Activated CD4-positive, CD25-positive, alpha-beta regulatory T cell treated with anti-CD3 and anti-CD28 coated beads, Interleukin-2, amount 50 U/mL, for 72 hours (primary cell): ENCODE measurements at places on chromosomes 6 and 20.
A peak's percentile ranks its signal among the peaks of the same experiment; 100 is the strongest.

DNA sequence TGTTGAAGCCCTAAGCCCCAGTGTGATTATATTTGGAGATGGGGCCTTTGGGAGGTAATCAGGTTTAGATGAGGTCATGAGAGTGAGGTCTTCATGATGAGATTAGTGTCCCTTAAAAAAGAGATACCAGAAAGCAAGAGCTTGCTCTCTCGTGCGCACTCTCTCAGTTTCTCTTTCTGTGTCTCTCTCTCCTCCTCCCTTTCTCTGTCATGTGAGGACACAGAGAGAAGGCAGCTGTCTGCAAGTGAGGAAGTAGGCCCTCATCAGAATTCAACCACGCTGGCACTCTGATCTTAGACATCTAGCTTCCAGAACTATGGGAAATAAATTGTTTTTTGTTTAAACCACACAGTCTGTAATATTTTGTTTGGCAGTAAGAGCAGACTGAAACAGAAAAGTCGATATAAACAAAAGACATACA, 180.5 kb downstream of the IBTK start:
- DNase-seq, result no peak

- DNase-seq, result no peak
Measured at GRCh38 chr6:29892696-29893095, 49.6 kb upstream of the HLA-A start.

- DNase-seq, result no peak
Measured at GRCh38 chr6:10518557-10519407, 2.4 kb upstream of the GCNT2 start.

- DNase-seq, result no peak
Measured at GRCh38 chr20:13131688-13132087, 89.4 kb upstream of the ISM1 start.

- DNase-seq, result no peak
Measured at GRCh38 chr20:45153752-45154151, 20.9 kb upstream of the PI3 start.

DNA sequence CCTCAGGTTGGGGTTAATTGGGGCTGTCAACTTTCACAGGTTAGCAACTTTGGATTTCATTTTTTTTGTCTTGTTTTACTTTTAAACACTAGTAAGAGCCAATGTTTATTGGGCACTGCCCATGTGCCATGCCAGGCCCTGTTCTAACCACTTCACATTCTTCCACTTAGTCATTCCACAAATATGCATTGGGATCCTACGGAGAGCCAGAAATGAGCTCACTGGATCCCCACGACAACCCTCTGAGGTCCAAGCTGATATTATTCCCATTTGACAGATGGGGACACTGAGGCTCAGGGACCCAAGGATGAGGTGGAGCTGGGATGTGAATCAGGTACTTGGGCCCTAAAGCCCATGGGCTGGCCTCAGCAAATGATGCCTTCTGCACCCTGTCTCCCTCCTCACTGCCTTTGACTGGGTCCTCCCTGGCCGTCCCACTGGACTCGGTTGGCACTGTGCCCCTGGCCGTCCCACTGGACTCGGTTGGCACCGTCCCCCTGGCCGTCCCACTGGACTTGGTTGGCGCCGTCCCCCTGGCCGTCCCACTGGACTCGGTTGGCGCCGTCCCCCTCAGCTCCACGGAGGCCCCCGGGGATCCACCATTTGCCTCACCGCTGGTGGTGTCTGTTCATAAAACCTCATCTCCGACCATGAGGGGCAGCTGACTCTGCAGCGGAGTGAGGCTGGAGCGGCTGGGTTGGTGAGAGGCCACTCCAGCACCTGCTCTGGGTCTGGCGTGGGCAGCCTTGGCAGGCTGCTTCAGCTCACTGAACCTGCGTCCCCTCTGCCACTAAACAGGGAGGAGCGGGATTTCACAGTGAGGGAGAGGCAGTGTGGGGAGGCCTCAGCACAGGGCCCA, 4.8 kb upstream of the PMEPA1 start:
- DNase-seq, result no peak

DNA sequence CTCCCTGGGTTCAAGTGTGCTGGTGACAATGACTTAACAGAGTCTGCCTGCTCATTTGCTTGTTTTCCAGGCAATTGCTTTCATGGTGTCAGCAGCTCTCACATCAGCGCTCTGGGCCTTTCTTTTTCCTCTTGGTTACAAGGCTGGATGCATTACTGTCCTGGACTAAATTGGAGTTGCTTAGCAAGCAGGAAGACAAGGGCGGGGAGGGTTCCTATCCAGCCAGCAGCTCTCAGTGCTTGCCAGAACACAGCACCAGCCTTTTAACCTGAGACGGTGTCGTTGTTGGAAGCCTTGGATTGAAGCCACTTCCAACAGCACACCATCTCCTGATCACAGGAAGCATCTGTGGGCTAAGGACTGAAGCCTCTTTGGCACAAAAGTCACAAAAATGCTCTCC, 606.9 kb downstream of the CDH26 start:
- DNase-seq, result no peak

GRCh38 chr6:43668151-43669028, 19.2 kb downstream of the MRPS18A start:
- peak; percentile 45 for DNase-seq

GRCh38 chr20:62411479-62412193, 4.6 kb upstream of the CABLES2 start:
- no peak for DNase-seq

- DNase-seq, result no peak
Measured at GRCh38 chr6:21273451-21273850, 320.1 kb upstream of the SOX4 start.

DNA sequence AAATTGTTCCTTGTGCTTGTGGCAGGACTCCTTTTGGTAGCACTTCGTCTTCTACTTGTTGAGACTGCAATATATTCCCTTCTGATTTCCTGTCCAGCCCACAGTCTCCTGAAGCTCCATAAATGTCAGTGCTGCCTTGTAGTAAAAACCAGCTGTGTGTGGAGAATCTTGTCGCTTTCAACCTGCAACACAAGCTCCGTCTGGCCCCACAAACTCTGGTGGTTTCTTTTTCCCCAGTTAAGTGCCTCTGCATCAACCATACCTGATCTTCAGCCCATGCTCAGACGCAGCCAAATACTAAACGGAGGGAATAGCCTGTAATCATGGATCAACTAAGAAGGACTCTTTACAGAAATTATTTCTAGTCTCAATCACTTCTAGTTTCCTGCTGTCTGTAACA, 1133.3 kb upstream of the ADGRB3 start:
- no peak for DNase-seq

DNA sequence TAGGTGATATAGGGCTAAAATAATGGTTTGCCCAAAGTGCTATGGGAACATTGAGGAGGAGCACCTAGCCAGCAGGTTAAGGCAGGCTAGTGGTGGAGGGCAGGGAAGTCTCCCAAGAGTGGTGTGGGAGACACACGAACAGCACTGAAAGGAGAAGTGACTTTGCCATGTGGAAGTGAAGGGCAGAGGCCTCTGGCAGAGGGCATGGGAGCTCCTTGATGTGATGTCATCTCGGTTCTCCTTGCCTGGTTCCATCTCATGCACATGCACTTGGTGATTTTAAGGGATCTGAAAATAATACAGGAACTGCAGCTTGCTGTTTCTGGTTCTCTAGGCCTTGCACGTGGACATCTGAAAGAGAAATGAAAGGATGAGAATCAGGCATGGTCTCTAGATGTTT, 4.7 kb upstream of the MAP3K4 start:
- DNase-seq, result no peak

GRCh38 chr6:51678905-51679620, 408.4 kb downstream of the PKHD1 start:
- no peak for DNase-seq

DNA sequence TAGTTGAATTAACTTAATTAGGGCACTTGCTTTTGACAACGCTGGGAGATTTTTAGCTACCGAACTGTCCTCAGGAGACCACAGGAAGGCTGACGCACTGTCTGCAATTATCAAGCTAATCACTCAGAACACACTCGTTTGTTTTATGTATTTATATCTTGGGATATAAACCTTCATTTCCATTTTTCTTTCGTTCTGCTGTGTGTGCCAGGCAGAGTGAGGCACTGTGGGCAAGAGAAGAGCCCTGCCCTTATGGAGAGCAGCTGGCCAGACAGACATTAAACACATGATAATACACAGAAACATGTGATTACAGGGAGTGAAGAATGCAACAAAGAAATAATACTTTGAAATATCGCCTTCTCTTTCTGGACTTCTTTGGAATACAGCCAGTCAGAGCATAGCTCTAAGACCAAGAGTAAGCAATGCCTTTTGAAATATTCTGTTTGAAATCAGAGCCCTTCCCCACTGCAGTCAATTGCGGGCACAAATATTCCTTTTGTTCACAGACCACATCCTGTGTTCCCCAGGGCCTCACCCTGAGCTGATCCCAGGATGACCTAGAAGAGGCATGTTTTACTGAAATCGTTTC, 96.8 kb downstream of the ANKRD60 start:
- DNase-seq, result no peak

DNA sequence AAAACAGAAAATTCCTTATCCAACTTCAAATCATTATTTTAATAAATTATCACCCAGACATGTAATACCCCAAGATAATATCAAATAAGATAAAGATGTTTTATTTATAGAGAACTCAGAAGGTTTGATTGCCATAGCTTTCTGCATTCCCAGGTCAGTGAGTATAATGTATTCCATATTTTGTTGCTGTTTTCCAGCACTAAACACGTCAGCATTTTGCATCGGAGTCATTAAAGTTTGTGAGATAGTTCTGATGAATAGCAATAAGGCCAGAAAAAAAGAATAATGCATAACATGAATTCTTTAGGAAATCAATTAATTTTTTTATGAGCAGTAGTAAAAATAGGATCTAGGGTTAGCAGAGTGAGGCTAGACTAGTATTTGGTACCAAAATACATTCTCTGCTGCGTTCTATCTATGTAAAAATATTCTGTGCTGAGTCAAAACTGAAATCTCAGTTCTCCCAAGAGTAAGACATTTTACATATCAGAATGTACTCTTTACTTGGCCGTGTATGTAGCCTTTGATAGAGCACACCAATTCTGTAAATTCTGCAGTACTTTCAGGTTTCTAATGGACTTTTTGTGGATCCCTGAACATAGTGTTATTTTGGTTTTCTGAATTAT, 269.9 kb upstream of the AGPAT4 start:
- DNase-seq, result no peak

GRCh38 chr6:28081486-28081751, 1.1 kb downstream of the ZNF165 start:
- no peak for DNase-seq

DNA sequence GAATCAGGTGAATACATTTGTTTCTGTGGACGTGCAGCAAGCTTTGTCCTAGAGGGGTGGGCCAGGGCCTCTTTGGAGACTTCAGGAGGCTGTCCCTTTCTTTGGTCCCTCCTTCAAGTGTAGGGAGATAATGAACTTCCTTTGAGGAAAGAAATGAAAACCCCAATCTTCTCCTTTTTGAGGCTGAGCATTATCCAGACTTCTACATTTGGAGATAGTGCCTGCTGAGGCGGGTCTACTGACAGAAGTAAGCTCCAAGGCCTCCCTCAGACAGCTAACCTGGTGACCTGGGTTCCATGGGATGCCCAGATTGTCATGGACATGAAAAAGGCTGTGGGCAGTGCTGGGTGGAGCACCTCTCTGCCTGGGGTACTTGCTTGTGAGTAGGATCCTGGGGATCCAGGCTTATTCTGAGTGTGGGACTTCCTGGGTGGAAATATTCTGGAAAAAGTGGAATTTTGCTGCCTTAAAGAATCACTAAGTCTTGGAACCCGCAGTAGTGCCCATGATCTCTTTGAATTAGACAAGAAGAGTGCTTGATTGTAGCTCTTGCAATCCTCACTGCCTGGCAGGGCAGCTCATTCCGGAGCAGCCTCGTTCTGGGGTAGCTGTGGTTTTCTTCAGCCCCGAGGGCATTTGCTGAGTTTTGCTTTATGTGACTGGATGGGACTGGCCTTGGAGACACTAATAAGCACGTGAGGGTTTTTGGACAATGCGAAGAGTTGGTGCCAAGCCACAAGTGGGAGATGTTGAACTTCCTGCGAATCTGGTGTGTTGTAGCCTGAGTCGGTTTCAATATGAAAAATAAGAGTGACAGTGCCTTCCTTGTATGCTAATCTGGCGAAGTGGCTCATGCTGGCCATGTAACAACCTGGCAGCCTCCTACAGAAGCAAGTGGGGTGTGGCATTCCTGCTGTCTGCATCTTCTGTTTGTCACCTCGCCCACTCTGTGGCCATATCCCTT, 28.1 kb downstream of the SNRNP48 start:
- no peak for DNase-seq

DNA sequence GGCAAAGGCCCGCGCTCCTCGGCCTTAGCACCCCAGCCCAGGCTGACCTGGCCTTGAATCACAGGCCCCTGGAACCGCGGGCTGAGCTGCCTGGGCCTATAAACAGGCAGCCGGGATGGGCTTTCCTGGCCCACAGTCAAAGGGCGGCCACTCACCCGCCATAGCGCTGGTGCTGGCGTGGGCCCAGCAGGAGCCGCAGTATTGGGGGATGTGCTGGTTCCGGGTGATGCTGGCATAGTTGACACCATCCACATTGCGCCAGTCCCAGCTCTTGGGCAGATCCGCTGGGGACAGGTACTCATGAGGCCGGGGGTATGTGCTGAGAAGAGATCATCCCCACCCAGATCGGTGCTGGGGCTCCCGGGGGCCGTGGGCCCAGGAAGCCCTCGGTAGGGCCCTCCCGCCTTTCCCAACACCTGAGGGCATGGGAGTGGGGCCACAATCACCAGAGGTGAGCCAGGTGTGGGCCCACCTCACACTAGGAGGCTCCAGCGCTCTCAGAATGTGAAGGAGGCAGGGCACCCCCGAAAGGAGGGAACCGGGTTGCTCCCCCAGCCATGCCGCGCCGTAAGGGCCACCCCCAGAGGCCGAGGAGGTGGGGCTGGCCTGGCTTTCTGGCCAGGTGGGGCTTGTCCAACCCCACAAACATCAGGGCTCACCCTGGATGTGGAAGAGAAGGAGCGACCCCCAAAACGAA, 739 bp downstream of the CTSZ start:
- no peak for DNase-seq

DNA sequence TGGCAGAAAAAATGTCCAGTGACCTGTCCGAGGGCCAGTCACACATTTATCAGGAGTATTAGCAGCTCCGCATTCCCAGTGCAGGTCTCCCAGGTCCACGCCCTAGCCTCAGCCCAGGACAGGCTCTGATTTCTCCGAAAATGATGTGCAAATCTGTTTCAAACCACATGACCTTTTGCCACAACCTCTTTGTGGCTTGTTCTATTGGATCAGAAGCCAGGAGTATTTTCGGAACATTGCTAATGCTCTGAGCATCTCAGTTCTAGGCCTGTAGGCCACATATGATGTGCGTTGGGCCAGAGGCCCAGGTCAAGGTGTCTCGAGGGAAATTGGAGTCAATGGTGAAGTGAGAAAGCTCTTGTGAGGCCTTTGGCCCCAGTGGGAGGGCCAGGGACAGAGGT, 40.4 kb downstream of the SNX5 start:
- DNase-seq, result no peak
